HuH-7.5 (cell line): ENCODE measurements at places on chromosomes 4 and X.

- no peak for DNase-seq
Measured at GRCh38 chr4:5157791-5158770, 106.8 kb downstream of the STK32B start.

DNA sequence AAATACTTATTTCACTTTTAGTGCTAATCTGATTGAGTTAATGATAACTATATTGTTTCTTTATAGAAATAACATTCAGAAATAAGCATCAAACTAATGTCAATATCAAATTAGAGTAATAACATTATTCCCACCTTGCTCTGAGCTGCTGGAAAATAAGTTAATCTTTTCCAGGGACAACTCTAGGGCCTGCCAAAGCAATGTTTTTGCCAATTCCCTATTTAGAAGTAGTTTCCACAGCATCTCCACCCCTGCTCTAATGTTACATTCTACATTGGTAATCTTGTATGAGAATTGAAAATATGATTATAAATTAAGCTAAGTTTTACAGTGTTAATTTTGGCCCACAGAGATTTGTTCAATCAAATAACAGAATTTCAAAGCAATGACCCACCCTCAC lies 68.3 kb downstream of the REELD1 start:
- no peak for DNase-seq

DNA sequence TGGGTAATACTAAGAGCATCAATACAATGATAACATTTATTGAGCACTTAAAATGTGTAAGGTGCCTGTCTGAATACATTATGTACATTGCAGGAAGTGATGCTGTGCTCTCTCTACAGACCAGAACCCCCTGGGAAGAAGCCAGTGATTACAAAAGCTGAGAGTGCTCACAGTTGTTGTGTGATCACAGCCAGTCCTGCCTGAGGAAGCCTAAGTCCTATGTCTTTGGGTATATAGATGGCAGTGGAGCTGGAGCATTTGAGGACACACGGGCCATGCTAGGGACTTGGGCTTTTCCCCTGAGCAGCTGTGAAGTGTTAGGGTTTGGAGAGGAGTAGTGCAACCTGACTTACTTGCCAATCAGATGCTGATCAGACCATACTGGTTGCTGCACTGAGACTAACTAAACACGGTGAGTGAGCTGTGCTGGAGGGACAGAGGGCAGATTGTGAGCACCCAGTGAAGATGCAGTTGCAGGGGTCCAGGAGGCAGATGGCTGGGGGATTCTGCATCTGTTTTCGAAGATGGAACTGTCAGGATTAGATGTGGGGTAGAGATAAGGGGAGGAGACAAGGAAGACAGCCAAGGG lies 60.8 kb upstream of the TBC1D14 start:
- DNase-seq, result no peak

DNA sequence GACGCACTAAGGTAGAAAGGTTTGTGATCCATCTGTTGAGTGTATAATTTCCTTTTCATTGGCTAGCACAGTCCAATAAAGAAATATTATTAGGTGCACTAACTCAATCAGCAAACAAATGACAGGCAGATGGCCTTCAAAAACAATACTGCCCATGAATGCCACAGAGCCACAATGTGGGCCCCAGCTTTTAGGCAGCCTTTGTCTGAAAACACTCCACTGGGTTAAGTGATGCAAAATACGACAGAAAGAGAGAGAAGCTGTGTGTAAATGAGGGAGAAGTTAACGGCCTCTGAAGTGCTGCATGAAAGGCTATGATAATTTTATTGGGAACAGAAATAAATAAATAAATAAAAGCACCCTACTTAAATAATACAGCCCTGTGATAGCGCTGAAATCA lies 274.6 kb downstream of the NKX6-1 start:
- DNase-seq, result no peak

DNA sequence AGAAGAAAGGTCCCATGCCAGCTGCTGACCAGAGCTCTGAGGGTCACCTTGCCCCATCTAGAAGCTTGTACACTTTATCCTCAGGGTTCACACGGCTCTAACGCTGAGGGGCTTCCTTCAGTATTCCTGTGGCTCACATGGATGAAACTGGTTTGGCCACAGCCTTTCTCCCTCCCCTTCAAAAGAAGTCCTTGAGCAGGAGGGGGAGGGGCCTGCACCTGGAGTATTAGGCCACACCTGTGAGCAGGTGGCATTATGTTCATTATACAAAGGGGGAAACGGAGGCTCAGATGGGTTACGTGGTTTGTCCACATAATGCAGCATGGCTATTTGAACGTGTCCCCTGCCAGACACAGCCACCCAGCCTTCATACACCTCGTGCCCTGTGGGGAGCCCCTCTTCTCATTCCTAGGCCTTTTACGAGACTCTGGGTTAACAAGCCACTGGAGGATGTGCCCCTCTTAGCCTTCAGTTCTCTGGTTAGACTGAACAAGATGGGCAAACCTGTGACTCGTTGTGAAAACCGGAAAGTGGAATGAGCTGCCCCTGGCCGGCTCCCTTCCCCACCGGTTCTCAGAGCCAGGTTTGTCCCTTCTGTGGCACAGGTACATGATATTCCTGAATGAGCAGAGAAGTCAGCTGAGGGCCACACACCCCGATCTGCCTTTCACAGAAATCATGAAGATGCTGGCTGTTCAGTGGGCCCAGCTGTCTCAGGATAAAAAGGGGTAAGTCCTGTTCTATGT lies 27.2 kb upstream of the JAKMIP1 start:
- DNase-seq, result no peak

- no peak for DNase-seq
Measured at GRCh38 chr4:47203593-47203992, 172.2 kb downstream of the GABRB1 start.

DNA sequence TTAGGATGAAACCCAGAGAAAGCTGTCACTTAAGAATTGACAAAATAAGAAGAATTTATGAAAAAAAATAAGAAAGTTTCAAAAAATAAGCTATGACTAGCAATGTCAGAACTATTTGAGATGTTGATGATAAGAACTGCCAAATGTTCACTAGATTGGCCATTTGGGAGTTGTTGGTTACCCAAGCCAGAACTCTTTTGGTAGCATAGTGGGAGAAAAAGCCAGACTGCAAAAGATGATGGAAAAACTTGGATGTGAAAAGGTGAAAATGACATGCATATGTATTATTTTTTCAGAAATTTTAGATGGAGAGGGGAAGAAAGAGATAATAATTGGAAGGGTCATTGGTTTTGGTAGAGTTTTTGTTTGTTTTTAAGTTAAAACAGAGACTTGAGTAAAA lies 397.2 kb upstream of the ATOH1 start:
- no peak for DNase-seq
